ENCODE measurements at places on chromosomes 3 and 15. TPM values are rescaled to one million over a fixed set of nuclear protein-coding genes. Genes with fewer than 3 reads are reported as not detected.

DNAJA4 gene
- 0.09 TPM for total RNA-seq

SEC62 gene
- total RNA-seq: 30.8 TPM

GRCh38 chr15:46880791-46881190 is 836.5 kb upstream of the SEMA6D start:
- no peak for DNase-seq

GRCh38 chr3:178669758-178670157 is 133.5 kb downstream of the KCNMB2 start:
- DNase-seq: no peak

- no peak for DNase-seq
Observed at GRCh38 chr3:124295362-124295761, 303.4 kb upstream of the ROPN1 start.

All from SJSA1 (cell line).